HFFc6 (cell line): ENCODE measurements at places on chromosomes 12 and 14. TPM values are rescaled to one million over a fixed set of nuclear protein-coding genes. Genes with fewer than 3 reads are reported as not detected.
A peak's percentile ranks its signal among the peaks of the same experiment; 100 is the strongest.

- DNase-seq = no peak
Measured at GRCh38 chr14:89862856-89863255, 91.7 kb downstream of the EFCAB11 start.

- no peak for DNase-seq
Measured at GRCh38 chr12:99436584-99436983, 211.0 kb upstream of the GARIN6 start.

DNA sequence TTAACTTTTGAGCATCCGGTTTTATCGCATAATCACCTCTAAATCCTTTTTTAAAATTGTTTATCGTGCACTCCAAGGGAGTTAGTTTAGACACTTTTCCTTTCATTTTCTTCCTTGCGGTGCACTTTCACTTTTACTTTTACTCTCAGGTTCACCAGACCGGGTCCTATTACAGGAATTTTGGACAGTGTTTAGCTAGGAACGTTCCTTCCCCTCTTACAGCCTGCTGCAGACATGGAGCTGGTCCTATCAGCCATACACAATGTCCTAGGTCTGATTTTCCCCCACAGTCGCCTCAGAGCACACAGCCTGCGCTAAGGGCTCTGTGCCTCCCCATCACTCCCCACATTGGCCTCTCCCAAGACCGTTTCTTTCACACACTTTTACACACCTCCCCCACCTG, 103.9 kb downstream of the ALG10 start:
- no peak for DNase-seq

GRCh38 chr14:104400355-104400754, 179.2 kb upstream of the C14orf180 start:
- DNase-seq = no peak

DNA sequence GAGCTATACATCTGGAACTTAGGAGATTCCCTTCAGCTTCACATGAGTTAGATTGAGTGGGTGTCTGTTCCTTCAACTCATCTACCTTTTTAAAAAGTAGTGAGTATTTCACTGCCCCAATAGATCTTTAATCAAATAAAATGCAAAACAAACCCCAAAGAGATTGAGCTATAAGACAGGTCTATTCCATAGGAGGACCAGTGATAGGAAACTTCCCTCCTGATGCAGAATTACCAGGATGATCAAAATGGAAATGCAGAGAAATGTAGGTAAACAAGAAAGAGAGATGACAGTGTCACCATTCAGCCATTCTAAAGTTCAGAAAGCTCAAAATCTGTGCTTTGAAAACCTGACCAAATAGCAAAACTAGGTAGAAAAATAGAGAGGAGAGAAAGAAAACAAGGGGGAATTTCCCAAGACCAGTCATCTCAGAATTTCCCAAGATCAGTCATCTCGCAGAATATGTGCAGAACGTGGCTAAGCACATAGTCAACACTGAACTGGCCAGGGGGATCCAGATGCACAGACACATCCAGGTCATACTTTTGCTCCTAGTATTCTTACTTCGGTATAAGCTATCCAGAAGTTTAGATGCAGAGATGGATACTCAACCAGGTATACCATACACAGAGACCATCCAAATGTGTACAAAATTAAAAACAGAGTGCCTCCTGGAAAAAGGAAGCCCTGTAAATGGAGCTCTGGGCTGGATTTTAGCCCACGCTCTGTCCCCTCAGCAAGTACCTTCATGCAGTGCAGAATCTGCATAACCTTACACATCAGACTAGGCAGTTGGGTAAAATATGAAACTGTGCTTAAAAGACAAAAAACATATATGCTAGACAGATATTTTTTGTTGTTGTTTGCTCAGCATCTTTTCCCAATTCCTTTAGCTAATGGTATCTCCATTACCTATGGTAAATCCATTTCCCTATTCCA, 27.4 kb downstream of the SLC41A2 start:
- DNase-seq = peak; percentile 7

- no peak for DNase-seq
Measured at GRCh38 chr12:54437243-54437642, 18.2 kb upstream of the ITGA5 start.

DNA sequence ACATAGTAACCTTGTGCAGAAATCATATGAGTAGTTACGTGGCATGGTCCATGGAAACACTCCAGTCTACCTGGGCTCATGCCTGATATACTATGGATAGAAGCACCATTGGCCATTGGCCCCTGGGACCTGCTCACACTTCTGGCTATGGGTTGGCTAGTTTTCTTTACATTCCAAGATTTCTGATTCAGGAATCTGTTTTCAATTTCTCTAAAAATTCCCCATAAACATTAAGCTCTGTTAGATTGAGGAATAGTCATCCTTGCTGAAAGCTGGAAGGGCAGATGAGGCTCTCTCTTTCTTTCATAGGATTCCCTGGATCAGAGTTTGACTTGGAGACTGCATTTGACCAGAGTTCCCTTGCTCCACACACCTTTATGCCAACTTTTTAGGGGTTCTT, 37.3 kb upstream of the RAP1B start:
- no peak for DNase-seq

- no peak for DNase-seq
Measured at GRCh38 chr12:126967152-126967551, 1299.8 kb upstream of the TMEM132C start.

- DNase-seq = no peak
Measured at GRCh38 chr14:105700622-105701288, 174.4 kb downstream of the TMEM121 start.

DNA sequence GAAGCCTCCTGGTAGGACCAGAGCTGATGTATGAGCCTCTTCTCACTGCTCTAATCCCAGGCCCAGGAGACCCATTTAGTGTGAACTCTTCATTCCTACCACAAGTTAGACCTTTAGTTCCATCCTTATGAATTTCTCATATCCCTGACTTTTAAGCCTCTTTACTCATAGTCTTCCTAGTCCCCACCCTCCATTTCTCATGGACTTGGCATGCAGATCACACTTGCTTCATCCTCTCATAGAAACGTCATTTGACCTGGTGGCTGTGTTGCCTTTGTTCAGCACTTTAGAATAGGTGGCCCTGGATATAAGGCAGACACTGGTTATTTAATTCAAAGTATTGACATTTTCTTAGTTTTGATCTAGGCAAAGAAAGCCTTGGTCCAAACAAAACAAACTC, 99.5 kb downstream of the SLC16A7 start:
- DNase-seq = peak; percentile 76

- DNase-seq = no peak
Measured at GRCh38 chr12:56247923-56248322, 10.3 kb downstream of the ANKRD52 start.

GRCh38 chr14:43306053-43306452, 1201.0 kb downstream of the FSCB start:
- no peak for DNase-seq

DNA sequence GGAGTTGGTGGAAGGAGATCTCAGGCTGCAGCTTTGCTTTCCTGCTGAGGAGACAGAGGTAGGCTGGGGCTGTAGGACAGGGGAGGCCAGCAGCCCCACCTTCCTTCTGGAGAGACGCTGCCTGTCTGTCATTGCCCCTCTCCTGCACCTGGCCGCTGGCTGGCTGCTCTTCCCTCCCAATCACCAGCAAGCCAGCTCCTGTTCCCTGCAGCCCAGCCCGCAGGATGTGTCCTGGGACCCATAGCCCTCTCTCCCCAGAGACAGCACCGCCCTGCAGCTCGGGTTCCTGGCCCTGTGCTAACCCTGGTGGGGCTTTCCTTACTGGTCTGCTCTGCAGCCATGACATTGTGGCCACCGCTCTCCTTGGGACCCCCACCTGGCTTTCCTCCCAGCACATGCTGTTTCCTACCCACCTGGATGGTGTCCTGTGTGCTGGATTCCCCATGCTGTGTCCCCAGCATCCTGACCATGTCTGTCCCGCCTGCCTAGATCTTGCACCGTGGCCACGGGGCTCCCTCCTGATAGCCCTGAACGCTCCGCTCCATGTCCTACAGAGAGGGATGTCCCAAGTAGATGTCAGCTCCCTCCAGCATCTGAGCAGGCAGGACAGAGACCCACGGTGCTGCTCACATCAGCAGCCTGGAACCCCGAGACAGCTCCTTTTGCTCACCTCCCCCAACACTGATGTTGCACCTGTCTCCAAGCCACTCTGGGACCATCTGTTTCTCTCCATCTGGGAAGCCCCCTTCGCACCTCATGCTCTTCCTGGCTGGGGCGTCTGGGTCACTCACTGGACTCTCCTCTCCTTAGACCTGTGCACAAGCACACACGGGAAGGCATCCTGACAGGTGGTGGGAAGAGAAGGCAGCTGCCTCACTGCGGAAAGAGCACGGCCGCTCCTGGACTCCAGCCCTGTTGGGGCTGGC, 1.1 kb upstream of the MTA1 start:
- no peak for DNase-seq

DNA sequence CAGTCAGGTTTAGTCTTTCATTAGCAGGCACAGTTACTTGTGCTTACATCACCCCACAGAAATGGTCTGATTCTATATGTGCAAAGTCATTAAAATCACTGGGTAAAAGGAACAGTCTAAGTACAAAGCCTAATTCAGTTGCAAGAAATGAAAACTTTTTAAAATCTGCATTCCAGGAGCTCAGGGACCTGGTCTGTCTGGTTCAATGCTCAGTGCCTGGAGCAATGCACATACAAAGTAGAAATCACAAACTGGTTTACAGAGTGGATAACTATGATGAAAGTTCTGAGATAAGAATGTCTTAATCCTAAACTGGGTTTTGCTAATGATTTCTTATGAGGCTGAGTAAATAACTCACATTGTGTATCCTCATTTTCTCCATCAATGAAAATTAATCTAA, 28.7 kb downstream of the LMNTD1 start:
- DNase-seq = no peak

GRCh38 chr12:126419131-126419530, 1353.9 kb downstream of the AACS start:
- no peak for DNase-seq

Gene LUM
- 34.3 and 59.9 TPM in 2 replicates for total RNA-seq

Gene NELL2
- not detected in 3 replicates for total RNA-seq

Gene NPFF
- not detected in 3 replicates for total RNA-seq

Gene AMIGO2
- 46.6 and 75.2 TPM in 2 replicates for total RNA-seq
